Tongue (tissue), 3 donors: ENCODE measurements at places on chromosomes 1 and 21. TPM values are rescaled to one million over a fixed set of nuclear protein-coding genes. Genes with fewer than 3 reads are reported as not detected.

GRCh38 chr1:161962091-161962887, 61.4 kb downstream of the OLFML2B start:
- no peak for DNase-seq

GRCh38 chr1:164838786-164839185, 279.8 kb downstream of the PBX1 start:
- DNase-seq = no peak

- DNase-seq = no peak
Observed at GRCh38 chr21:21383126-21383525, 384.9 kb downstream of the NCAM2 start.

GRCh38 chr1:6273380-6273891, 12.5 kb upstream of the GPR153 start:
- DNase-seq = no peak

DNA sequence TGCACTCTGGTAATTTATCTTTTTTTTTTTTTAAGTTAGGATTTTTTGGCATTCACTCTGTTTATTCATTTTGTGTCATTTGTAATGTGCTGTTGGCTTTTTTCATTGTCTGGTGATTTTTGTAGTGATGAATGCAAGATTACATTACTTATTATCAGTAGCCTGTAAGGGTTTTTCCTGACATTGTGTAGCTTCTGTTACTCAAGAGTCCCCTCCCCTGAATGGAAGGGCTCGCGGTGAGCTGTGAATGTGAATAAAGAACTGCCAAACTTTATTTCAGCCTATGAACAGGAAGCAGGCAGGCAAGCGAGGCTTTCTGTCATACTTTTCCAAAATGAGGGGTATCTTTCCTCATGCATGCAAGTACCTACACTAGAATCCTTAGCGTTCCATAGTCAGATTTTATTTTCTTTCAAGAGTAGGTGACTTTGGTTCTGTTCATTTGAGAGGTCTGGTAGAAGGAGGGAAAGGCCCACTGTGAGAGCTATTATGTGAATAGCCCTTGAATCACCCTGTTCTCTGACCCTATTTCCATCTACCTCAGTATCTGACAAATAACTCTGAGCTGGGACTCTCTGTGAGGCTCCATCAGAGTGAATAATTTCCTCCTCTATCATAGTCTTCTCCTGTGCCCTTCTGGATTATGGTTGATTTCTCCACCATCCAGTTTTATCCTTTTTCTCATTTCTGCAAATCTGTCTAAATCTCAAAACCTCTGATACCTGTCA, 114.0 kb downstream of the CD247 start:
- no peak for DNase-seq

GRCh38 chr1:30735668-30736498, 12.5 kb upstream of the MATN1 start:
- no peak for DNase-seq

- no peak for DNase-seq
Observed at GRCh38 chr21:44517175-44517899, 22.7 kb downstream of the KRTAP10-1 start.

DNA sequence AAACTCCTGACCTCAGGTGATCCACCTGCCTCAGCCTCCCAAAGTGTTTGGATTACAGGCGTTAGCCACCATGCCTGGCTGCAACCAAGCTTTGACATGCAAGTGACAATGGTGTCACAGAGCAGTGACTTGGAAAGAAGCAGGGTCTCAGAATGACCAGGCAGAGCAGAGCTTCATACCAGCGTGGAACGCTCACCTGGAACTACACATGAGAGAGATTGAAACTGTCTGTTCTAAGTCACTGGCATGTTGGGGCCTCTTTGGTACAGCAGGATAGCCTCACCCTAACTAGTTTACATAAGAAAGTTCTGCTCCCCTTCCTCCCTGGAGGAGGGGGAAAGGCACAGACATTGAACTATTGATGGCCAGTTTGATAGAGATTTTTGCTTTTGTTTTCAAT, 47.5 kb upstream of the ITPKB start:
- DNase-seq = no peak

DNA sequence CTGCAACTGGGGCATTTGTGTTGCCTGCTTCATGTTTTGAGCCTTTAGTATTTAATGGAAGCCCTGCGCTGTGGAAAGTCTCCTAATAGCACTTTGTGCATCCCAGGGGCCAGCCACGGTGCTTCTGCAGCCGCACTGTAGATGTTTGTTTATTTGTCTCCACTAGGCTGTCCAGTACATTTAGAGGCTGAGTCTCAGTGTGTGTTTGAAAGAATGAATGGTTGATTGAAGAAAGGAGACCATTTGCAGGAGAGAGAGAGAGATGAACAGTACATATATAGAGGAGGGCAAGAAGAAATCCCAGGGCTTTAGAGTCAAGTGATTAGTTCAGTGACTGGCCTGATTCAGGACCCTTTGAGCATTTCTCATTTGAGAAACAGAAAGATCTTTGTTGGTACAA, 33.9 kb downstream of the MPZL1 start:
- no peak for DNase-seq

DNA sequence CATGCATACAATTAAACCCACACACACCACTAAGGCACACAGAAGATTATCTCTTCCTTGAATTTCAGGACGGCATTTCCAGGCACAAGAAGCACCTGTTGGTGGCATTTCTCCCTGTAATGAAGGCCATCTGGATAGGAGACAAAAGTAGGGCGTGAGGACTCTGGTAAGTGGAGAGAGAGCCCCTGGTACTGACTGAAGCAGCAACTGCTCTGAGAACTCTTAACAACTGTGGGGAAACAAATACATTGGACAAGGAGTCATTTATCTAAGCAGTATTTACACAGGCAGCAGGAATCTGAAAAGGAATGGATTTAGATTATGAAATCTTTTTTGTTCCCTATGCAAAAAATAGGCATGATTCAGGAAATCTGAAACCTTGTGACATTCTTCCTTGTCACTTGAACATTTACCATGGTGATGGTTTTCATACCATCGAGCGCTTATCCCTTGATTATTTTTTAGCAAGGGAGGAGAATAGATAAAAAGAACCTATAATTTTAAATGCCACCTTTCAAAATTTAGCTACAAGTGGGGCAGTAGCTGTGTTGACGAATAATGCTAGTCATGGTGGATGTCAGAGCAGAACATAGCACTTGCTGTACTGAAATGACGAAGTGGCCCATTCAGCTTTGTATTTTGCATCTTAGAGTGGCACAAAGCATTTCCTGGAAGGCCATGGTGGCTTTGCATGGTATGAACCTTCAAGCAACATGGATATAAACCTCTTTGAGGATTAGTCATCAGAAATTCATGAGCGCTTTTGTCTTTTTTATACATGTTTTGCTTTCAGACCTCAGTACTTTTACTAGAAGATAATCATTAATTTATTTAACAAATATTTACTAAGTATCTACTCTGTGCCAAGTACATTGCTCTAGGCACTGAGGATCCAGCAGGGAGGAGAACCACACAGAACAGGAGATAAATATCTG, 362.0 kb downstream of the ADGRL2 start:
- DNase-seq = peak; percentile 93

DNA sequence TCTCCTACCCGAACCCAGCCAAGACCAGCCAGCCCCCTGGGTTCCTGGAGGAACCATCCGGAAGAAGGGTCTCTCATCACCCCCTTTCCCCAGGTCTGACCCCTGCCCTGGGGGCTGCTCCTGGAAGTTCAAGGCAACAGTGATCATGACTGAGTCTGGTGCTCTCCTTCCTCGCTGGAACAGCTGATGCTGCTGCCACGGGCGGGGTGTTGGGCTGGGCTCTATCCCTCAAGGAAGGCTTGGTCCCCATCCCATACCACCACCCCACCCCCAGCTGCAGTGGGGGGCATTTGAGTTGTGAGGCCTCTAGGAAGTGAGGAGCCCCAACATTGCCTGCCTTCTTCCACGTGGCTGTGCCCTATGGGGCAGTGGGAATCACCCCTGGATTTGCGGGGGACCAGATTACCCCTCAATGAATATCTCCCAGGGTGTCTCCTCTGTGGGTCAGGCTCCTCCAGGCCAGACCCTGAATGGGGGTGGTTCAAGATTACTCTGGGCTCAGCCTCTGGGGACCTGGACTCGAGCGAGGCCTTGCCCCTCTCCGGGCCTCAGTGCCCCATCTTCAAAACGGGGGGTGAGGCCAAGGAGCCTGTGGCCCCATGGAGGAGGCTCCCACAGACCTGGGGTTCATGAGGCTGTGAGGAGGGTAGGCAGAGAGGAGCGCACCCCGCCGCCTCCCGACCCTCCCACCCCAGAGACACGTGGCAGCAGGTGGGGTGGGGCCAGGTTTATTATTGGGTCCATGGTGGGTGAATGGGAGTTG, 2.8 kb downstream of the MASP2 start:
- no peak for DNase-seq

The FAM163A gene
- total RNA-seq = 0.21 TPM

The RAD54L gene
- 2.7 TPM for total RNA-seq

The CYYR1 gene
- total RNA-seq = 12.6 TPM

The HTR6 gene
- not detected for total RNA-seq

The CDC42 gene
- total RNA-seq = 288 TPM
